ENCODE measurements at places on chromosomes 2 and 18.

- no peak for DNase-seq
These were observed 448.1 kb downstream of the DCDC2C start for GRCh38 chr2:4151521-4151920.

DNA sequence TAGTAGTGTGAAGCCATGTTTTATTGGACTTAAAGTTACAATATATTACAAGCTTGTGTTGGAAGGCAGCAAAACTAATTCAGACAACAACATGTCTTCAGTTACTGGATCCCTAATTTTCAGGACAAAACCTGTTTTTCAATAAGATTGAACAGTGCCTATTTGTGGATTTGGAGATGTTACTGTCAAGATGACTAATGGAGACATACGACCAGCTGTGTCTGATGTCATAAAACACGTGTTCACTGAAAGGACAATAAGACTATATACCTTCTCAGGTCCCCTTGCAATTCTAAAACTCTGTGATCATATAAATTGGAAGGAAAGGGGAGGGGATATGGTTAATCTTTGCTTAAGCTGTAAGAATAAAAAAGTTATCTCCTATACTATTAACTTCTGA, 21.7 kb downstream of the METTL21A start:
- DNase-seq: no peak

DNA sequence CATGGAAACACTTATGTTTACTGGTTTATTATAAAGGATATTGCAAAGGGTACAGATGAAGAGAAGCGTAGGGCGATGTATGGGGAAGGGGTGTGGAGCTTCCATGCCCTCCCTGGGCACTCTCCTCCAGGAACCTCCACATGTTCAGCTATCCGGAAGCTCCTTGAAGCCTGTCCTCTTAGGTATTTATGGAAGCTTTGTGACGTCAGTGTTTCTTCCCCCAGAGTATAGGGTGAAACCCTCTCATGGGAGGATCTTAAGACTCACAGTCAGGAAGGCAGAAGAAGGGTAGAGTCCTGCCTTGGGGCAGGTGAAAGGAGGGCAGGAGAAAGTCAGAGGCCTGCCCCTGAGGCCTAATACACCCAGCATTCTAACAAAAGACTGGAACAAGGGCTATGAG, 61.3 kb upstream of the CREB1 start:
- no peak for DNase-seq

DNA sequence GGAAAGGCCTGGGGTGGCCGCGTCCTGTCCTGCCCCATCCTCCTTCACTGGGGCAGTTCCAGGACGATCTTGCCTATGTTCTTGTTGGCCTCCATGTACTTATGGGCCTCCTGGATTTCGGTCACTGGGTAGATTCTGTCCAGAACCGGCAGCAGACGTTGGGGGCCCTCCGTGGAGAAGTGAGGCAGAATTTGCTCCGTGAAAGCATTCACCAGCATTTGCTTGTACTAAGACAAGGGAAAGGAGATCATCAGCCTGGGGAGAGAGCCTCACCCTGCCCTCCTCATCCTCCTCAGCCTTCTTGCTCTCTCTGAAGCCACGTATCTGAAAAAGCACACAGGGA, 1.4 kb upstream of the SF3B6 start:
- DNase-seq: no peak

- no peak for DNase-seq
These were observed 87.4 kb upstream of the RBMS1 start for GRCh38 chr2:160581035-160581434.

DNA sequence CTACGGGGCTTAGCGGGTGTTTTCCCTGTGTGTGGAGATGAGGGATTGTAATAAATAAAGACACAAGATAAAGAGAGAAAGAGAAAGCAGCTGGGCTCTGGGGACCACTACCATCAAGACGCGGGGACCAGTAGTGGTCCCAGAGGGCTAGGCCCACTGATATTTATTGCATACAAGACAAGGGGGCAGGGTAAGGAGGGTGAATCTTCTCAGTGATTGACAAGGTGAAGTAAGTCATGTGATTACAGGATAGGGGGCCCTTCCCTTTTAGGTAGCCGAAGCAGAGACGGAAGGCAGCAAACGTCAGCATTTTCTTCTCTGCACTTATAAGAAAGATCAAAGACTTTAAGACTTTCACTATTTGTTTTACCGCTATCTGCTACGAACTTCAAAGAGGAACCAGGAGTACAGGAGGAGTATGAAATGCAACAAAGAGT, 4.5 kb upstream of the GAL3ST2 start:
- DNase-seq: peak; percentile 32

- no peak for DNase-seq
These were observed 341.4 kb downstream of the TNS1 start for GRCh38 chr2:217661378-217661777.
